ENCODE measurements at places on chromosomes 6 and 20.

- peak; percentile 58 for DNase-seq
Measured at GRCh38 chr6:33427585-33428223, 7.8 kb downstream of the SYNGAP1 start.

GRCh38 chr20:4844751-4845465 lies 123.2 kb downstream of the PRND start:
- no peak for DNase-seq

DNA sequence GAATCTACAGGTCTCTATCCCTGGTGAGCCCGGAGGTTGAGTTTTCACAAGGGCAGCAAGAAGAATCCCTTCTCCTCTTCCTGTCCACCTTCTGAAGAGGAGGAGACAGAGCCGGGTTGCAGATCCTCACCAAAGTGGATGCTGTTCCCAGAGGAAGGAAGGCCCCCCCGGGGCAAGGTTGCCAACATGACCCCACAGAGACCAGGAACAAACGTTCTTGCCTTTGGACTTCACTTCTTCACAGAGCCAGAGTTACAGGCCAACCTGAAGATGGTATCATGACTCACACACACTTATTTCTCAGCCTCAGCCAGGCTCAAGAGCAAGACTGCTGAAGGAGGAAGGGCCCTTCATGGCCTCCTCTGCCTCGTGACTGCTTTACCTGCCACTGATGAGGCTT lies 384.3 kb downstream of the CD83 start:
- DNase-seq = no peak

DNA sequence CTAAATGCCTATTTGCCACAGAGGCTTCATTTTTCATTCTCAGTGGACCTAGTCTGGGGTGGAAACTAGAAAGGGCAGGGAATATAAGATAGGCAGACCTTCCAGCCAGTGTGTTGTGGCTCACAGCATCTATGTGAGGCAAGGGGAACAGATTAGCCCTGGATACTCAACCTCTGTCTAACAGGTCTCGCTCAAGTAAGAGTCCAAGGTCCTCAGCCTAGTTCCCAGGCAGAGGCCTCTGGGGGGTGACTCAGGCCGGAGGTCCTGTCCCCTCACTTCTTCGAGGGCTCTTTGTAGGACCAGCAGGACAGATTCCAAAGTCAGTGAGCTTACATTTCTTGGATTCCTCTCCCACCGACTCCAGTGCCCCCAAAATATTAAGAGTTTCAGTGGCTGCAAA lies 106.6 kb downstream of the ZMYND8 start:
- no peak for DNase-seq

DNA sequence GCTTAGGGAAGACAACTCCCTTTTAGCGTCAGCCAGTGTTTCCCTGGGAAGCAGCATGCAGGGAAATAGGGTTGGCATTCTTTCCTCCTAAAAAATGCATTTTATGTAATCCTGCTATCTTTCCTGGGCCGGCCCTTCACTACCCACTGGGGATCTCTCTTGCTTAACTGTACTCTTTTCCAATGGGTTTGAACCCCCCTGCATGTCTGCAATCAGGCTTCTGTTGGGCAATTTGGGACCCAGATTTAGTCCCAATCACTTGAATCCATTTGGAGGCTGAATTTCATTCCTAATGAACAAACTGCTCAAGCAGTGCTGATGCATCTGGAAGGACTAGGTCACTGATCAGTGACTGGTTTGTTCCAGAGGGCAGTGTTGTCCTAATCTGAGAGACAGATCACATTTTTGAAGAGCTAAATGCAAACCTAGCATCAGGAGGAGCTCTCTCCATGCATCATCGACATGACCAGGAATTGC lies 152.0 kb downstream of the TSHZ2 start:
- no peak for DNase-seq

DNA sequence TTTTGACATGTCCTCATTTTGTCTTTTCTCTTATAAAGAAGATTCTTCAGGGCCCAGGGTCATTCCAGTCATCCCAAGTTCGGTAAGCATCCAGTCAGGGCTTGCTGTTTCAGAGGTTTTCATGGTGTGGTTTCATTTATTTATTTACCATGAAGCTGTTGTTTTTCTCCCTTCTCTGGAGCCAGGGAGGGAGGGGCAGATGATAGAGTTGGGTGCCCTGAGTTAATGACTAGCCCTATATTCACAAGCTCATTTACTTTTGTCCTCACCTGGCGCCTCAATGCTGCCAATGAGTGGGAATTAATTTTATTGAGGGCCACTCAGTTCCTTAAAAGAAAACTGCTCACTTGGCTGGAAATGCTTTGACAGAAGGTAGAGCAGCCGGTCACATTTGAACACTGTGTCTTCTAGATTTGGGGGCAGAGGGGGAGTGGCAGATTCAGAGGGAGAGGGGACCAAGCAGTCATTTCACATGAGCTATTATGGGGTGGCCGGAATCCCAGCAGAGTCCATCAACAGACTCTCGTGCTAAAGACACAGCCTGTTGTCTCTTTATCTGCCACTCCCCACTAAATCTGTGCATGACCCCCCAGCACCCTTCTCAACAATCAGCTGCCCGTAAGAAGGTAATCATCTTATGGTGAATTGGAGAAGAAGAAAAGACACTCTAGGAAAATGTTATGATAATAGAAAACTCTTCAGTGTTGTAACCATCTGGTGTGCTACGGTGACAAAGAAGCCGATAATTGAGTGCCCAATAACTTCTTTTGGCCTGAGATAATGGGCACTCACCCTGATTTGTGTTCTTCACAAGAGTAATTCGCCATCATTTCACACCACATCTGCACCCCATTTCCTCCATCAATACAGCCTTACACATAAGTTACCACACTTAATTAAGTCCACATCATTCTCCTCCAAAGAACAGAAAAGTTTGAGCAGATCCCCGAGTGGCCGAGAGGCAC lies 573.5 kb upstream of the JAG1 start:
- no peak for DNase-seq

DNA sequence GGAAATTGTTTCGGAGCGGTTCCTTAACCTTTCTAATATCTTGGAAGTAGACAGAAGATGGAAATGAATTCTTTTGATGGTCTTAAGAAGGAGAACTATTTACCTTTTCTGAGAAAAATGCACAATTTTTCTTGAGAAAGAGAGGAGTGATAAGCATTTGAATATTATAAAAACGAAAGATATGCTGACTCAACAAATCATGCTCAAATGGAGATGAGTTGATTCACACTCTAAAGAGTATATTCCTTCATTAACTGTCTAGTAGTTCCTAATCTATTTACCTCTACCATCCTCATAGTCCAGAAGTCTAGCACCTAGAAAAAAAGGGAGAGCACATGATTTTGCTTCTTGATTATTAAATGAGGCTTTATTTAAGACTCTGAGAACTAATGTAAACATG lies 4.1 kb downstream of the TSBP1 start:
- DNase-seq = no peak
